ENCODE measurements at places on chromosomes 5 and 9. TPM values are rescaled to one million over a fixed set of nuclear protein-coding genes. Genes with fewer than 3 reads are reported as not detected.

FBP1 gene
- 7.3 TPM for polyA plus RNA-seq

GPR150 gene
- 5.5 TPM for polyA plus RNA-seq

ADAMTS19 gene
- polyA plus RNA-seq = 0.01 TPM

HTR4 gene
- not detected for polyA plus RNA-seq

ARSI gene
- polyA plus RNA-seq = 0.10 TPM

N4BP3 gene
- 1.4 TPM for polyA plus RNA-seq

C5orf46 gene
- polyA plus RNA-seq = not detected

CTNND2 gene
- 0.11 TPM for polyA plus RNA-seq

ZFP2 gene
- polyA plus RNA-seq = 2.6 TPM

TPRN gene
- polyA plus RNA-seq = 67.8 TPM

MSANTD3 gene
- 11.8 TPM for polyA plus RNA-seq

STING1 gene
- polyA plus RNA-seq = 8.0 TPM

GABBR2 gene
- polyA plus RNA-seq = not detected

PCDHB16 gene
- polyA plus RNA-seq = 0.72 TPM

ECM2 gene
- polyA plus RNA-seq = 24.0 TPM

MCC gene
- polyA plus RNA-seq = 8.0 TPM

AFAP1L1 gene
- 16.8 TPM for polyA plus RNA-seq

MAMDC2 gene
- polyA plus RNA-seq = 3.2 TPM

PDE4D gene
- polyA plus RNA-seq = 1.3 TPM

TTC23L gene
- 0.07 TPM for polyA plus RNA-seq

ITK gene
- polyA plus RNA-seq = 0.22 TPM

FPGS gene
- 35.1 TPM for polyA plus RNA-seq

RANBP3L gene
- polyA plus RNA-seq = 0.05 TPM

NR2F1-AS1 gene
- polyA plus RNA-seq = 44.1 TPM

OBP2B gene
- polyA plus RNA-seq = not detected

PIP5KL1 gene
- 0.74 TPM for polyA plus RNA-seq

UNC5A gene
- 0.24 TPM for polyA plus RNA-seq

FAM200C gene
- polyA plus RNA-seq = 1.3 TPM

PCDHGB5 gene
- 2.3 TPM for polyA plus RNA-seq

C8G gene
- polyA plus RNA-seq = 1.1 TPM

ADAMTS16 gene
- polyA plus RNA-seq = 1.7 TPM

PCDHGA9 gene
- 0.67 TPM for polyA plus RNA-seq

SAPCD2 gene
- polyA plus RNA-seq = 0.34 TPM

NMUR2 gene
- polyA plus RNA-seq = 0.04 TPM

GRAMD2B gene
- 4.9 TPM for polyA plus RNA-seq

AQP3 gene
- polyA plus RNA-seq = 6.6 TPM

FBXL7 gene
- 16.4 TPM for polyA plus RNA-seq

ENTPD2 gene
- polyA plus RNA-seq = 1.6 TPM

PCDHB6 gene
- polyA plus RNA-seq = 0.46 TPM

FGF18 gene
- polyA plus RNA-seq = 5.1 TPM

BAAT gene
- 0.32 TPM for polyA plus RNA-seq

UBE2D2 gene
- 71.6 TPM for polyA plus RNA-seq

STKLD1 gene
- polyA plus RNA-seq = 0.68 TPM

HCN1 gene
- polyA plus RNA-seq = 0.01 TPM

Data from adipose tissue (tissue), 3 donors.